ENCODE measurements at places on chromosomes 16 and 17.

DNA sequence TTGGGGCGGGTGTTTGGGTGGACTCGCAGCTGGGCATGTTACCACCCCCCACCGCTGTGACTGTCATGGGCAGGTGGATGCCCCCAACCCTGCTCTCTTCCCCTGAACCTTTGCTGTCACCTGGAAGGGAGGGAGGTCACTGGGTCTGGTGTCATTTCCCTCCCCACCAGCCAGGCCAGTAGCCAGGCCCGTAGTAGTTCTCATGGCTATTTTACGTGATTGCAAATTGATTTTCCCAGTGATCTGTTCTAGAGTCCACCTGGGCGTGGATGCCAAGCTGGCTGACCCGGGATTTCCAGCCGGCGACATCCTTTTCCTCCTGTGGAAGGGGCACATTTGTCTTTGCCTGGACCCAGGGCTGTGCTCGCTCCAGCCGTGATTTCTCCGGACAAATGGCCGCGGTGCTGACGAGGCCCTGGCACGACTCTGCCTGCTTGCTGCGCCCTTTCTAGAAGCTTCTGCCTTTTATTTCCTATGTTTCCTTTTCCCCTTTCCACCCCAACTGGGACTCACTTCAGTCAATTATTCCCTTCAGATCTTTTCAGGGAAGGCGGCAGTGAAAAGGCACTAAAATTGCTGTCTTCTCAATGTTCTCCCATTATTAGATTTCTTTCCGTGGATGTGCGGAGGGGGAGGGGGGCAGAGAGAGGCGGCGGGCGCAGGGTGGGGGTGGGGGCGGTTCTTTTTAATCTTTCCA lies 226.9 kb upstream of the CIBAR2 start:
- DNase-seq = no peak

GRCh38 chr16:2151188-2152091 lies 3.0 kb downstream of the RAB26 start:
- DNase-seq = no peak

GRCh38 chr17:39016193-39017153 lies 49.3 kb upstream of the FBXO47 start:
- DNase-seq = no peak

GRCh38 chr16:12891836-12892235 lies 9.6 kb upstream of the SHISA9 start:
- no peak for DNase-seq

DNA sequence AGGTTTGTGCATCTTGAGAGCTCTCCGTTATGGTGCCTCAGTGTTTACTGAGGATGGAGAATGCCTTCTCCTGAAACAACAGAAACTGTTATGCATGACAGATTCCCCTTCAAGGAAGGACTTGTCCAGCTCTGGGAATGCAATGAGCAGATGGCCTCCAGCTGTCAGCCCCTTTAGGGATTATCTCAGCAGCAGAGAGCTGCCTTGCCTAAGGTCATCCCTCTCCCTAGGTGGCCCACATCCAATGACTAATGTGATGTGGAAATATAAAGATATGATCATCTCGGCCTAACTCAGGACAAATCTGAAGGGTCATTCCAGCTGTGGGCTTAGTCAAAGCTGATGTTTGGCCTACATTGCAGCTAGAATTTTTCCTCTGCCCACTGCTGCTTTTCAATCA lies 214.3 kb upstream of the N4BP1 start:
- DNase-seq = no peak

GRCh38 chr16:1760911-1761310 lies 10.4 kb downstream of the NME3 start:
- no peak for DNase-seq

Data from right renal cortex interstitium (tissue), 3 donors.